Stimulated activated naive CD4-positive, alpha-beta T cell treated with Interleukin-2 at 50 U/mL for 16 hours (primary cell): ENCODE measurements at places on chromosomes 6 and 20.

DNA sequence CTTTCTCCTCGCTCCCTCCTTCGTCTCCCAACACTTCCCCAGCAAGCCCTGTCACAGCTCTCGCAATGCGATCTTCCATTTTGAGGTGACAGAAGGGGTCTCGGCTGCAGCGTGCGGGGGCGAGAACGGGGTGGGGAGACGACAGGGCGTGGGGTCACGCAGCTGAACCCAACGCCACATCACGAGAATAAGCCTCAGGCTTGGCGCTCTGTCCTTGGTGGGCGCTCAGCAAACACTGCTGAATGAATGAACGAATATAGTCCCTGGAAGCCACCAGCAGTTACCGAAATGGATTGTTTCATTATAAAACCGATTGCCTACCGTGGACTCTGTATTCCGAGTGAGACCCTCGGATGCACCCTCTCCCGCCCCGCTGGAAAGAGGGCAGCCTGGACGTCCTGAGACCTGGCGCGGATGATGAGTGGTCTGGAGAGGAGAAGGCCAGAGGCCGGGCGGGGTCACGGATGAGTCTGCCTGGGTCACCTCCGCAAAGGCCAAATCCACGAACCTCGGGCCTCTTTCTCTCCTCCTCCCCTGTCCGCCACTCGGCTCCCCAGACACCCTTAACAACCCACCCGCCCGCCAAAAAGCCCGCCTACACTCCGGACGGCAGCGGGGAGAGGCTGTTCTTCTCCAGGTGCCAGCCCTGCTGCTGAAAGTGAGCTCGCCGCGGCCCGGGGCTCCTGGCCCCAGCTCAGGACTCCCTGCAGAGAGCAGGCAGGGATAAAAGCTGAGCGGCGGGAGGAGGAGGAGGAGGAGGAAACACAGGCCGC lies 3.7 kb downstream of the NRN1 start:
- DNase-seq: no peak

GRCh38 chr6:69570106-69570505 lies 226.7 kb downstream of the LMBRD1 start:
- DNase-seq: no peak

DNA sequence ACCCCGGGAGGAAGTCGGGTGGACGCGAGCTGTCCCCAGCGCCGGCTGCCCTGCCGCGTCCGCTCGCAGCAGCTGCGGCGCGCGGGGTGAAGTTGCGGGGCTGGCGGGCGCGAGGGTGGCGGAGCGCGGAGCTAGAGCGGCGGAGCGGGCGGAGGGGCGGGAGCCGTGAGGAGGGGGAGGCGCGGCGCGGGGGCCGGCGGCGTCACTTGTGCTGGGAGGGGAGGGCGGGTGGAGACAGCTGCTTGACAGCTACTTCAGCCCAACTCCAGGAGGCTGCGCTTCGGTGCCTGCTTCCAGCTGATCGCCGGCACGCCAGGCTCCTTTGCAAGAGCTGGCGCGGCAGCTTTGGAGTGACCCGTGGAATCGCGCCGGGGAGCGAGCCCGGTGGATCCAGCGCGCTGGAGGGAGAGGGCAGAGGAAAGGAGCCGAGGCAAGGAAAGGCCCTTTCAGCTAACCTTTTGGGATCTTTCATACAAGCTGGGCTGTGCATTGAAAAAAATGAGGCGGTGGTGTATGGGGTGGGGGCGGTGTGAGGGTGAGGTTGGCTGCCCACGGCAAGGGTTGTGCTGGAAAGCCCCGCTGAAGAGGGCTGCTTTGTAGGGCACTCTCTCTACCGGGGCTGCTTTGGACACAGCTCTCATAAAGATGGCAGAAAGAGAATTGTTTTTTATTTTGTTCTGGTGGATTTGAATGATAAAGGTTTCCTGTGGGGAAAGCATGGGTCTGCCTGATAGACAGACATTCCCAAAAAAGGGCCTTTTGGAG lies 24.6 kb downstream of the RIPOR2 start:
- DNase-seq: peak; percentile 57

GRCh38 chr20:63712191-63712590 lies 4.4 kb downstream of the ZGPAT start:
- no peak for DNase-seq

GRCh38 chr20:43178080-43178479 lies 11.6 kb downstream of the PTPRT start:
- DNase-seq: no peak

DNA sequence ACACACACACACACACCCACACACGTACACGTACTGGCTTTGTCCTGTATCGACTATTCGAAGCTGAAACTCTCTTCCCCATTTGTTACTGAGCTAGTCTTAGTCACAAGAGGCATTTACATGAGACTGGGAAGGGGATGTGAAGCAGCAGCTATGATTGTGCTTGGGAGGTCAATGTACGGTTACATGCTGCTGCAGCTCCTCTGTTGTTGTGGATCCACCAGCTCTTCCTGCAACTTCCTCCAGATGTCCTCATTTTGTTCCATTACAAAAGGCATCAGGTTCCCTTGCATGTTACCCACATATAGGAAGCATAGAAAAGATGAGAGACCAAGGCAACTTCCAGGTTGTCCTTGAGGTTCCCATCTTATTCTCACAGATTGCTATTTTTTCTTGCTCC lies 612.4 kb upstream of the IMPG1 start:
- DNase-seq: no peak
